NCI-H69 (cell line): ENCODE measurements at places on chromosomes 3 and 15.

GRCh38 chr3:5019411-5020241, 40.4 kb downstream of the BHLHE40 start:
- no peak for DNase-seq

- no peak for DNase-seq
Measured at GRCh38 chr3:76438971-76439370, 600.9 kb upstream of the ROBO2 start.

- peak; percentile 85 for DNase-seq
Measured at GRCh38 chr3:52310861-52311575, 5.1 kb upstream of the DNAH1 start.

DNA sequence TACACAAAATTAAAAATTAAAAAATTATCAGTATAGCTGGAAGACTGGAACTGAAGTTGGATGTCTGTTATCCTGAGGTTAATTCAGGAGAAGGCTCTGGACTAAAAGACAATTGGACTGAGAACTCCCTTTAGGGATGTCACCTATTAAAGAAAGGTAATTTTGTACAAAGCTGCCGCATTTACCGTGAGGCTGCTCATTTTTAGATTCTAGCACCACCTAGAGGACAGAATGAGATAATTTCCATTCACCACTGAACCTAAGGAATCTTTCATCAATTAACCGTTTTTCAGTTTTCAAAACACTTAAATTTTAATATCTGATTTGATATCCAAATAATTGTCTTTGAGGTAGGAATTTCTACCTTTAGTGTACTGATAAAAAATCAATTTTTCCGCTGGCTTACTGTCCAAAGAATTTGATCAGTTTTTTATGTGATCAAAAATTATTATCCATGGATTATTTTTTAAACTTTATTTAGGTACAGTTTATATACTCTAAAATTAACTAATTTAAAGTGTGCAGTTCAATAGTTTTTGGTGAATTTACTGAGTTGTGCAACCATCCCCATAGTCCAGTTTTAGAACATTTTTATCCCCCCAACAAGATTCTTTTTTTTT, 106.7 kb upstream of the TNIK start:
- DNase-seq = peak; percentile 63

- DNase-seq = no peak
Measured at GRCh38 chr3:65284961-65285360, 597.2 kb upstream of the ADAMTS9 start.
